ENCODE measurements at places on chromosomes 3 and 15.
A peak's percentile ranks its signal among the peaks of the same experiment; 100 is the strongest.

DNA sequence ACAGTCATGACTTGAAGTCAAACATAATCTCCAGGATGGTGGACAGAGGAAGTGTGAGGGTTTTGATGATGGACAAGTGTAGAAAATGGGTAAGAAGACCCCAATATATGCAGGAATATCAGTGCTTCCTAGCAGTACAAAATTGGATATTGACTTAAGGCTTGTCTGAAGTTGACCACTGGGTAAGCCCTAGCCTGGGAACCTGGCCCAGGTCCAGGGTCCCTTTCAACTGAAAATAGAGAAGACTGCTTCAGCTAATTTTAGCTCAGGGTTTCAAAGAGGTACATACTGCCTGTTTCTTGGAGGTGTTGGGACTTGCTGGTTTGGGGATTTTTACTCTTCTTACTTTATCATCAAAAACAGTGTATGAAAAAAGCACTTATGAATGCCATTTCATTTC is 4.7 kb downstream of the NR1D2 start:
- no peak for DNase-seq

- DNase-seq = no peak
These were observed 70.3 kb downstream of the MYLK start for GRCh38 chr3:123813876-123814275.

- DNase-seq = no peak
These were observed 189.4 kb downstream of the MFSD1 start for GRCh38 chr3:158991146-158991705.

DNA sequence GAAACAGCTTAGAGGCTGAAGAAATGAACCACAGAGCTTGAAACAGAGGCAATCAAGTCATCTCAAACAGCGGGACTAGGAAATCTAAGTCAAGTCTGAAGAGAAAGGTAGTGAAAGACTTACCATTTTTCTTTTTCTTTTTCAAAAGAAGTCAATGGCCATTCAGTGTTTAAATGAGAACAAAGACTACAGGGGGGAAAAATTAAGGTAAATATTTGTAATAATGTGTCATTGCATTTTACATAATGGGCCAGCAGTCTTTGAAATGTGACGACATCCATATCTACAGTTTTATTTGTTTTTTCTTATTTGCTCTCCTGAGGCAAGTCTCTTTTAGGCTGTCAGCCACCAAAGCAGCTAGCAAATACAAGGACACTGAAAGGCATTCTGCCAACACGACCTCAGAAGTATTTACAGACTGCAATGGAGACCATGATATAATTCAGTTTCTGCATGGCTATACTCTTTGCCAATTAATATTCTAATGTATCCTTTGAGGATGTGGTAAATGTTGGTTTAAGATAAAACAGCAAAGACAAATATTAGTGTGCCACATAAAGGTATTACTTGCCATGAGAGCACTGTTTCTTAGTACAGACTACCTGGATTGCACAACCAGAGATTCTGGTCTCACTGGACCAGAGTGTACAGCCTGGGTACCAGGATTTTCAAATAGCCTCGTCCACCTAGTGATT is 307.0 kb upstream of the THBS1 start:
- DNase-seq = no peak

- no peak for DNase-seq
These were observed 53.3 kb downstream of the EXOG start for GRCh38 chr3:38549486-38549885.

DNA sequence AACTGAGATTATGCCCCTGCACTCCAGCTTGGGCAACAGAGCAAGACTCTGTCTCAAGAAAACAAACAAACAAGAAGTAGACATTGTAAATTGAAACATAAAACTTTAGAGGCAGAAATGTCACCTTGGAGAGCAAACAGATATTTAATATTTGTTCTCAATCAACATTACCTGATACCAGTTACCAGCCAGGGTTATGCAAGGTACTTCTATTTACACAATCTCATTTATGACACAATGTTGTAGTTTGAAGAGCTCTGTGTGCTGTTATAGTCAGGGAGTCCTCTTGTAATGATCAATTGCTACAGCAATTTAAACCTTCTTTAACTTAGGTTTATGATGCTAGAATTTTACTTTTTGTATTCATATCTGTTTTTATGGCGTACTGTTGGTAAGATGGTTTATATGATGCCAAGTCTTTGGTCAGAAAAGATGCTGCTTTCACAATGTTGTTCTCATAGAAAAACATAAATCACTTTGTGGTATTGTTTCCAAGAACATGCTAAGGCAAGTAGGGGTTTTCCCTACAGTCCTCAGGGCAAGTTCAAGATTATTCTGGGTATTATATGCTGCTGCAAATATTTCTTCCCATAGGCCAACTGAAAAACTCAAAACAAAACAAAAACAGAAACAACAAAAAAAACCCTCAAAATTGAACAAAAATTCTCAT is 173.5 kb downstream of the TNIK start:
- no peak for DNase-seq

- no peak for DNase-seq
These were observed 101.1 kb downstream of the CPNE4 start for GRCh38 chr3:131933665-131934064.

DNA sequence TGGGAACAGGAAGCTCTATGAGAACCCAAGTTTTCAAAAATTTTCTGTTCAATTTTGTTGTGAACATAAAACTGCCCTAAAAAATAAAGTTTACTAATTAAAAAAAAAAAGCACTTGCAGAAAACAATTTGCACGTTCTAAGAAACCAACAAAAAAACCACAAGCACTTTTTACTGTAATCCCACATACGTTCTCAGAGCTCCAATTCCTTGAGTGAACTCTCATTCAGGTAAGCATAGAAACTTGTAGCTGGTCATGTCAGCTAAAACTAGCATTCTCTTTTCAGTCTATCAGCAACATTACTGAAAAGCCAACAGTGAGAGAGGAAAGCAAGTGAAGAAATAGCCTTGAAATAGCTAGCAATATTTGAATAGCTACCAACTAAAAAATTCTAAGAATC is 11.5 kb upstream of the TMF1 start:
- DNase-seq = no peak

- no peak for DNase-seq
These were observed 104.1 kb downstream of the STT3B start for GRCh38 chr3:31636694-31637442.

GRCh38 chr15:40928821-40929659 is at the start of gene DLL4:
TSS of gene DLL4 (plus strand) at chr15:40929340. CDS start at chr15:40929669, 329 bp downstream.
- peak; percentile 35 for DNase-seq

DNA sequence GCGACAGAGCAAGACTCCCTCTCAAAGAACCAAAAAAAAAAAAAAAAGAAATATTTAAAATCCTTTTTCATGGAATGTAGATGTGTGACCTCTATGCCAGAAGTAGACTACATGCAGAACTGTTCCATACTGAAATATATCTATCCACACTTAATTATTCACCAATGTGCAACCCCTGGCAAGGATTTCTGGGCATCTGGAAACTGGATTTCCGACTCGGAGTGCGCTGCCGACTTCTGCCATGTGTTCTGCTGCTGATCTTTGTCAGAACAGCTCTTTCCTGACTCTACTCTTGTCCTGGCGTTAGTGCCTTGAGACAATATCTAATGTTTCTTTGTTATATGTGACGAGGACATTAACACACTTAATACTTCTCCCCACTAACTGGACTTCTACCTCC is 11.7 kb downstream of the LIPH start:
- DNase-seq = no peak

DNA sequence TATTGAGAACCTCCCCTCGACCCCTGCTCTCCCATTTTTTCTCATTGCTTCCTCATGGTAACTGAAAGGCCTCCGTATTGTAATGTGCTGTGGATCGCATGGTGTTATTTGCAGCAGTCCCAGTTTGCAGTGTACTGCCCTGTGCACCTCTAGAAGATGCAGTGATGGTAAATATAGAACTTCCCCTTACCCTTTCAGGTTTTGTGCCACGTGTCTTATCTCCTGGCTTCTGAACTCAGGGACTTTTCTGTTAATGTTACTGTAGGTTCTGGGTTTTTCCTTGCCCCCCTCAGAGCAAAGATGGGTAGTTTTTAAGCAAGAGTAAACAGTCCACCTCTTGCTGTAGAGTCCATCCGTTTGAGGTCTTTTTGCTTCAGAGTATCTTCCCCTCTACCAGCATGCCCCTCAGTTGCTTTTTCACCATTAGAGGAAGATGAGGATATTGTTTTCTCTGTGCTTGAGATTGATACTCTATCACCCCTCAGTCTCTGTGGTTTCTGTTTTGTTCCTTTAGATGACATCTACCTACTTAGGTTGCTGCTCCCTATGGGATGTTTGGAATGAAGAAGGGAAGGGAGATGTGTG is 22.4 kb downstream of the CHD2 start:
- no peak for DNase-seq

- DNase-seq = no peak
These were observed 37.2 kb downstream of the TRIM42 start for GRCh38 chr3:140715035-140715434.

DNA sequence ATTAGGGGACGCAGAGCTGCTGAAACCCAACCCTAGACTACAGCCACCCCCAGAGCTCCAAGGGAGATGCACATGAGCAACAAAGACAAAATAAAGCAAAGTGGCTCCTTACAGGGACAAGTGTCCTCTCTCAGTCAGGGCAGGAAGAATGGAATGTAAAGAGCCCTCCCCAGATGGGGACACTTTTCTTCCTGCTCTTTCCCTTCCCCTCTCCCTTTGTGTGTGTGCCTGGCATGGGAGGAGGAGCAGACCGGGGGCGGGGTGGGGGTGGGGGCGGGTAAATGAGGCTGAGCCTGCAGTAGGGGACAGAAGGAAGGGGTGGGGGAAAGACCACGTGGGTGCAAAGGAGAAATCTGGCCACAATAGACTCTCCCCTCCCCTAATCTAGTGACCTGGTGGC is 37.4 kb downstream of the ACAA1 start:
- DNase-seq = no peak

GRCh38 chr3:27031476-27031875 is 337.7 kb downstream of the NEK10 start:
- no peak for DNase-seq

- DNase-seq = no peak
These were observed 33.6 kb upstream of the DUT start for GRCh38 chr15:48297668-48298067.

- no peak for DNase-seq
These were observed 152.4 kb downstream of the LEKR1 start for GRCh38 chr3:156978481-156978961.

GRCh38 chr3:105228696-105229095 is 138.0 kb upstream of the ALCAM start:
- no peak for DNase-seq

DNA sequence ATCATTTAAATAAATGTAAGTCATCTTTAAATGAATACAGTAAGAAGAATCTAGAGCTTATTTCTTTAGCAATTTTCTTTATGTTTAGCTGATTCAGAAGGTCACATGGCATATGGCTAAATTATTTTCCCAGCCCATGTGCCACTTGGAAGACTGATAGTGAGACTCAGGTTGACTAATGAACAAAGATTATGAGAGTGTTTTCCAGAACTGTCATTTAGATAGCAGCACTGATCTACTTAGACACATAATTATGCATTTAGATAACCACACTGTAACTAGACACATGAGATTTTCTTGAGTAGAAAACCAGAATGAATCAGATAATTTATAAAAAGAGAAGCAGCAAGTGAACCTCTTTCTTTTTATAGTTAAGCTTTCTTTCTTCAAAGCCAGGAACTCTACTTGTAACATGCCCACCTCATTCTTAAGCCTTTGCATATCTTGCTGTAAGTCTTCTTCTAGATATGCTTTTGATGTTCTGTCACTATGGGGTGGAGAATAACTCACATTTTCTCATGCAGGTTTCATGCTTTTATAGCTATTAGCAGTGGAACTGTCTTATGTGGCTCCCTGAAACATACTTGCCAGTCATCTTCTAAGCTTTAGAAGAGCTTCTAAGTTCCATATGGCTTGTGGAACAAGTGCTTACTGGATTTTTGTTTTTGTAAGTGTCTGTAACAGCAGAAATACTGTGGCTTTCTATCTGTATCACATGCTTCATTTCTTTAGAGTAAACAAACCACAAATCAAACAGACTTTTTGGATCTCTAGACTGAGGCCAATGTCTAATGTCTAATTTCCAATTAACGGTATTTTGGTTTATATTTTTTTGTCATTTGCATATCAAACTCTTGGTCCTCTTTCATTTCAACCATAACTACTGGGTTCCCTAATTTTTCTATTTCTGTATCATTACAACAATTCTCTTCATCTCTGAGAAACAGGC is 101.4 kb downstream of the LMLN start:
- no peak for DNase-seq

DNA sequence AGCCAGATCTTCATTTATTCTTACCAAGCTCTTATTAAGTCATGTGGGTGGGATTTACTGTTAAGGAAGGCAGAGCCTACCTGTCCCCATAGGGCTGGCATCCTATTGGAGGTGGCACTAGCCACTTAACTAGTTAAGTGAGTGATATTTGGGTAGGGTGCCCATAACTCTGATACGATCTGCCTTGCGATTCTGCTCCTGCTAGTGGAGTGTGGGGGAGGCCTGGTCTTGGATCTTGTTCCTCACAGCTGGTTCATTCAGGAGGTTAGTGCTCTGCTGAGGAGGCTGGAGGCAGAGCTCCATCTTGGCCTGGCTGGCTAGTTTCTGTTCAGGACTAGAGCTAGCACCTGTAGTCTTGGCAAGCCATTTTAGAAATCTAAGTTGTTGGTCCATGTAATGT is 9.3 kb downstream of the BAHD1 start:
- no peak for DNase-seq

DNA sequence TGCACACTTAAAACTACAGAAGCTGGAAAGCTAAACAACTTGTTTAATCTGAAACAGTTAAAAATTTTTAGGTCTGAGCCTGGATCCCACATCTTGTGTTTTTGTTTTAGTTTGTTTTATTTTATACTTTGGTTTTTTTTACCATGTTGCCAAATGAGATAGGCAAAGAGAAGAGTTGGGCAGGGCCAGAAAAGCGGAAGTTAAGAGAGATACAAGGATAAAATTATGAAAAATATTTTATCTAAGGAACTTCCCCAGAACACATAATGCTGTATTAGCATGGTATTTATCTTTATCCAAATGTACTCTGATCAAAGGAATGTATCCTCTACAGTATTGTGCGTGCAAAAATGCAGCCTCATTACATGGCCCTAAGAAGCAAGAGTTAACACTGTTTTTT is 50.7 kb downstream of the PROS1 start:
- no peak for DNase-seq

- DNase-seq = no peak
These were observed 17.1 kb downstream of the PAK2 start for GRCh38 chr3:196756732-196757131.

GRCh38 chr3:37753428-37753827 is 108.3 kb upstream of the CTDSPL start:
- DNase-seq = no peak

GRCh38 chr15:74235962-74236361 is at the start of gene CCDC33:
TSS of gene CCDC33 (plus strand) at chr15:74236326. CDS start at chr15:74236720, 394 bp downstream.
- no peak for DNase-seq

DNA sequence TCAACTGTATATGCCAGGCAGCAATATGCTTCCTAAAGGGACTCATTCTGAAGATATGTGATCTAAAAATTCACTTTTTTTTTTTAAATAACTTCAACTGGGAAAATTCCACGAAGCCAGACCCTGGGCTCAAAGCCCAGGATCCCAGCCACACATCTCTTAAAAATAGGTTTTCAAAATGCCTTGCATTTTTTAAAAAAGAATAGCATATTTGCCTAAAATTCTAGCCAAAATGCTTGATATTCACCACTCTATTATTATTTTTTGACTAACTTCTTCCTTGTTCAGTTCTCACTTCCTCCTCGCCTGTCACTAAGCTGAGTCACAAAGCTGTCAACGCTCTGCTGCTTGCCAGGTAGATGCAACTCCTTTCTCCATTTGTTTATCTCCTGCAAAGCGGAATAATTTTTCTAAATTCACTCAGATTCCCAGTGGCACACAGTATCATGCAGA is 28.0 kb upstream of the VGLL4 start:
- DNase-seq = no peak

All from stimulated activated CD4-positive, alpha-beta T cell treated with anti-CD3 and anti-CD28 coated beads, Interleukin-12 subunit alpha, Interleukin-12 subunit beta, amount 100 ng/mL, for 4 hours (primary cell).